ENCODE measurements at places on chromosomes 7 and 10.

- no peak for DNase-seq
Measured at GRCh38 chr7:74002474-74003017, 25.4 kb upstream of the ELN start.

DNA sequence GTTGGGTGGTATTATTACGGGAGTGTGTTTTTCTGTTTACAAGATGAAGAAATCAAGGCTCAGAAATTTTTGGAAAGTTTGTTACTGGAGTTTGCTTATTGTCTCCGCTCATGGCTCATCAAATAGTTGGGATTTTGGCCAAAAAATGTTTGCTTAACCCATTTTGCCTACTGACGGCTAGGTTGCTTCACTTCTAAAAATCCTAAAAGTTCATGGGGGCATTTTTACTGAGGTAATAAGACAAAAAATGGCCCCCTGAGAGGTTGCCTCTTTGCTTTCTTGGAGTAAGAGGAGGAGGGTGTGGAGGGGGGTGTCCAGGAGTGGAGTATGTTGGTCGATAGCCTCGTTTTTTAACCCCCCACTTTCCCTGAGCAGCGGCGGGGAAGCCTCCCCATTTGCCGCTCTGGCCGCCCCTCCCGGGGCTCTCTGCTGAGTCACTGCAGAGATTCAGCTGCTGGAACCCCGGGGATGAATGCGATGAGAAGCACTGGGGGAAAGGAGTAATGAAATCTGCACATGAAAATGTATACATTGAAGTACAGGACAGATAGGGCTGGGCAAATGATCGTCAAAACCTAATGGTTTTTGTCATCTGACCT, 1.5 kb downstream of the MEST start:
- DNase-seq = no peak

GRCh38 chr10:96720422-96721206, at the start of gene PIK3AP1:
PIK3AP1 (minus strand) TSS chr10:96720514; CDS start chr10:96720394, 120 bp downstream.
- no peak for DNase-seq

- no peak for DNase-seq
Measured at GRCh38 chr7:55055479-55055878, 36.7 kb downstream of the EGFR start.

GRCh38 chr10:62511656-62512055, 137.5 kb downstream of the ZNF365 start:
- no peak for DNase-seq

DNA sequence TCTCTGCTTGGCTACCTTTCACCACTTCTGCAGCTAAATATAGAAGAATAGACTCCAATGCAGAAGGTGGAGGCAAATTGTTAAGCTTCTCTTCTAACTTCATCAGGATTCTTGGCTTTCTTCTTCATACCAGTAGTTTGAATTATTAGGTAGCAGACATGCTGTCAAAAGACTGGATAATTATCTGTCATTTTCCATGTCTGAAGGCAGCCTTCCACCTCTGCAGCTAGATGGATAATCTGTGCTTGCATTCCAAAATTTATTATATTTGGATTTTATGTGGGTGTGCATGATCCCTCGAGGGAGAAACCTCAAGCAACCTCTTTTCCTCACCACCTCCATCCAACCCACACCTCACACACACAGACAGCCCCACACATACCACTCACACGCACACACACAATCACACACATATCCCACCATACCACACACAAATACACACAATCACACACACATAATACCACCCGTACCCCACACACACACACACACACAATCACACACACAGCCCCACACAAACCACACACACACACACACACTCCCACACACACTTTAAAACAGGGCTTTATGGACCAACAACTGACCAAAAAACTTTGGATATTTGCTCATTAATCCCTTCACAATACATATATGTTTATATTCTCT, 145.0 kb downstream of the C7orf25 start:
- DNase-seq = no peak

DNA sequence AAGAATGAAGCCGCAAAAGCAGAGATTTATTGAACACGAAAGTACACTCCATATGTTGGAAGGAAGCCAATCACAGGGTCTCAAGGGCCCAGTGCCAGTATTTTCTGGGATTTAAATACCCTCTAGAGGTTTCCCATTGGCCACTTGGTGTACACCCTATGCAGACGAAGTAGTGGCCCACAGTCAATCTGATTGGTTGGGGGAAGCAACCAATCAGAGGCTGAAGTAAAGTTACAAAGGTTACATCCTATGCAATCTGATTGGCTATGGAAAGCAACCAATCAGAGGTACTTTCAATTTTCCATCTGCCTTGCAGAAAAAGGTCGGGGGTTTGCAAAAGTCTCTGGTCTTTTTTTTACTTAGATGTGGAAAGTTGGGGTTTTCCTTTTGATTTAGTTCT, 481.3 kb upstream of the NRP1 start:
- DNase-seq = no peak

- DNase-seq = no peak
Measured at GRCh38 chr10:27815846-27816245, 70.2 kb upstream of the MKX start.

DNA sequence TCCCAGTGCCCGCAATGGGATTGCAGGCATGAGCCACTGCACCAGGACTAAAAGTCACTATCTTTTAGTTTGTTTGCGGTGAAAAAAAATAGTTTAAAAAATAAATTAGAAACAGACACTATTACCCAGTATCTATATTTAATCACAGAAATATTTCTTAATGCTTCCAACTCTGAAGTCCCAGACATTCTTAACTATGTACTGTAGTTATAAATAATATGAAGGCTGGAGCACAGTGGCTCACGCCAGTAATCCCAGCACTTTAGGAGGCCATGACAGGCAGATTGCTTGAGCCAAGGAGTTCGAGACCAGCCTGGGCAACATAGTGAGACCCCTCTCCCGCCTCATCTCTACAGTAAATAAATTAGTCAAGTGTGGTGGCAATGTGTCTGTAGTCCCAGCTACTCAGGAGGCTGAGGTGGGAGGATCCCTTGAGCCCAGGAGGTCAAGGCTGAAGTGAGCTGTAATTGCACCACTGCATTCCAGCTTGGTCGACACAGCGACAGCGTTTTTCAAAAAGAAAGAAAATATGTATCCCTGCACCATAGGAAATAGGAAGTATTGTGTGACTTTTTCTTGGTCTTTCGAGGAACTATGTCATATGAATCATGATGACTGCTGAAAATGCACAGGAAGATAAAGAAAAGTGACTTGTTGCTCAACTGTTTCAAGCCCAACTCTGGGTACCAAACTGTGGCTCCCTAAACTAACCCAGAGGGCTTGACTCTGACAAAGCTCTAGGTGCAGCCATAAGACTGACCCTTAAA, 74.9 kb upstream of the STEAP1B start:
- DNase-seq = no peak

DNA sequence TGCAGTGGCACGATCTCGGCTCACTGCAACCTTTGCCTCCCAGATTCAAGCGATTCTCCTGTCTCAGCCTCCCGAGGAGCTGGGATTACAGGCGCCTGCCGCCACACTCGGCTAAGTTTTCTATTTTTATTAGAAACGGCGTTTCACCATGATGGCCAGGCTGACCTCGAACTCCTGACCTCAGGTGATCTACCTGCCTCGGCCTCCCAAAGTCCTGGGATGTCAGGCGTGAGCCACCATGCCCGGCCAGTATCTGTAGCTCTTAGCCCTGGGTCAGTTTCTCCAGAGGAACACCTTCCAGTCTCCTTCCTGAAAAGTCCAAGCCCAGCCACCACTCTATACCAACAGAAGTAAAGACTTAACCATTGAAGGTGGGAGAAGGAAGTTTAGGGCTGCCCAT, 15.2 kb upstream of the ZKSCAN1 start:
- DNase-seq = no peak

- no peak for DNase-seq
Measured at GRCh38 chr7:123797673-123798531, 47.1 kb upstream of the HYAL4 start.

DNA sequence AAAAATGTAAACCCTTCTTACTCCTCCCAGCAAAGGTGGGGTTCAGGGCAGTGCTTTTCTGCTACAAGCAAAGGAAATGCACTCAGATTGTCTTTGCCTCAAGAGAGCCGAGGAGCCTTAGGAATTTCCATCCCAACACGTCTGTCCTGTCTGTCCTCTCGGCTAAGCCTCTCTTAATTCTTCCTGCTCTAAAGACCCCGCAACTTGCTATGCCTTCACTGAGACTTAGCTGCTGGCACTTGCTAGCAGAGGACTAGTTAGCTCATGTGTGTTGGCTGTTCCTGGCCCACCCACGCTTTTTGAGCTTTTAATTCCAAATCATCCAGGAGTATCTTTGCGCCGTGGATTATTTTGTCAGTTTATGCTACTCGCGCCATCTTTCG, 481 bp upstream of the NPM3 start:
- no peak for DNase-seq
